ENCODE measurements at places on chromosomes 4 and X.

GRCh38 chrX:24242649-24243175 is 71.2 kb downstream of the SUPT20HL2 start:
- no peak for DNase-seq

DNA sequence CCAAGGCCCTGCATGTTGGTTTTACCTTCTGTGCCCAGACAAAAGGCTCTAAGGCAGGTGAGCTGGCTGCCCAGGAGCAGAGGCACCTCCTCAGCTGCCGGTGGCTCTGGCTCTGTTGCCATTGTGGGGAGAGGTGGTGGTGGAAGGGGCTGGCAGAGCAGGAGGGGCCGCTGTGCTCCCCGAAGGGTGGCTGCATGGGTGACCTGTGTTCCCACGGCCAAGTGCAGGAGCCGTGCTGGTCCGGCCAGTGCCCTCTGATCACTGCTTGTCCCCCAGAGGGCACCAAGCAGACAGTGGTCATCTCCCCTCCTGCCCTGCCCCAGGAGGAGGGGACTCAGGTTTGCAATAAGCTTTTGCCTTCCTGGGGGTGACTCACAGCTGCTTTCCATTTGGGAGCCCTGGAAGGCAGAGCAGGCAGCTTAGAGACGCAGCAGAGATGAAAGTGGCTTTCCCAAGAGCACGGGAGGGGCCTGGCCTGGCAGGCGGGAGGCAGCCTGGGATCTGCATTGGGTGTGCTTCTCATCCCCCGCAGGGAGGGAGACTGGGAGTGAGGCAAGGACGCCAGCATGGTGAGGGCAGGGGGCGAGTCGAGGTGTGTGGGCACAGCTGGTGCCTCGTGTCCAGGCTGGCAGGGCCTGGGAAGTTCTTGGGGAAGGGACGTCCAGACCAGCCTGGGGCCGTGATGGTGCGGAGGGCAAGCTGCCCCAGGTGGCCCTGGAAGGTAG is 28.7 kb downstream of the DOK7 start:
- DNase-seq: no peak

DNA sequence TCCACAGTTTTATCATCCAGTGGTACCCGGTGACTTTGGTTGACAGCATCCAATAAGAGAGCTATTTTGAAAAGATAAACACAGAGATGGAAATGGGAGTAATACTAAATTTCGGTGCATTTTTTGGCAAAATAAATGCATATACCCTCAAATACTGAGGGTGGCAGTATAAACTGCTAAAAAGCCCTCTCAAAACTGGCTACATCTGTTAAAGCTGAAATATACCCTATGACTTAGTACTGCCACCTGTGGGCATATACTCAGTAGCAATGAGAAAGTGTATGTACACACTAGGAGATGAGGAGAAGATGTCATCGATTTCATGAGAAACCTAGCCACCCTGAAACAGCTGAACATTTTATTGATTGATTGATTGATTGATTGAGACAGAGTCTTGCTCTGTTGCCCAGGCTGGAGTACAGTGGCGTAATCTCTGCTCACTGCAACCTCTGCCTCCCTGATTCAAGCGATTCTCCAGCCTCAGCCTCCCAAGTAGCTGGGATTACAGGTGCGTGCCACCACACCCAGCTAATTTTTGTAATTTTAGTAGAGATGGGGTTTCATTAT is 12.2 kb upstream of the TMEM128 start:
- no peak for DNase-seq

DNA sequence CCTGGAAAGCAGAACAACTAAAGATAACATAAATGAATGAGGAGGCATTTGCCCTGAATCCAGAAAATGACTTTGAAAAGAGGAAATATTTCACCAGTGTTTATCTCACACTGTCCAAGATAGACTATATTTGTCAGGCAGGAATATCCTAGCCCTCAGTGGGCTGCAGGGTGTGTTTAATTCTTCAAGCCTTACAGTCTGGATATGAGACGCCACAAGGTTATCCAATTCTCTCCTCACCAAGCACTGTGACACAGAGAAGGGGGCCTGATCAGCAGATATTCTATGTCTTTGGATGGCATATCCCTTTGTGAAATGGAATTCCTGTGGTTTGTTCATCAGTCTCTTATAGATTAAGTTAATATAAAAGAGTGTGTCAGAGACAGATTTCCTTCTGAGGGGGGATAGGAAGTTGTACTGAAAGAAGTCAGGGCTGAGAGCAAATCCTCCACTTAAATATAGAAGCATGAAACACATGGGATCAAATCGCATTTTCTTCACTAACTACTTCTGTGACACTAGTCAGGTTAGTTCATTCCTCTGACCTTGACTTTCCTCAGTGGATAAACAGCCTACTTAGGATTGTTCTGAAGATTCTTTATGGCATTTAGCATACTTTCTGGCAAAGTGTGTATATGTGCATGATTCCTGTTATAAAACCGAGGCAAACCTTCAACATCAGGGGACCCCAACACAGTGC is 6.8 kb upstream of the G3BP2 start:
- no peak for DNase-seq

- no peak for DNase-seq
Observed at GRCh38 chr4:3160438-3160837, 86.0 kb downstream of the HTT start.

All from thoracic aorta (tissue), 2 donors.